ENCODE measurements at places on chromosomes 7 and 10.

GRCh38 chr10:100341953-100342626 is 4.9 kb upstream of the SCD start:
- DNase-seq: peak; percentile 88

- DNase-seq: no peak
Observed at GRCh38 chr7:8084836-8085235, 116.2 kb downstream of the GLCCI1 start.

- no peak for DNase-seq
Observed at GRCh38 chr7:130426564-130426963, 14.3 kb downstream of the CEP41 start.

GRCh38 chr7:150479023-150479716 is 28.7 kb downstream of the GIMAP8 start:
- DNase-seq: peak; percentile 42

- DNase-seq: no peak
Observed at GRCh38 chr7:19202599-19202998, 57.4 kb upstream of the FERD3L start.

GRCh38 chr7:141220263-141220880 is 146.5 kb downstream of the TMEM178B start:
- DNase-seq: no peak

DNA sequence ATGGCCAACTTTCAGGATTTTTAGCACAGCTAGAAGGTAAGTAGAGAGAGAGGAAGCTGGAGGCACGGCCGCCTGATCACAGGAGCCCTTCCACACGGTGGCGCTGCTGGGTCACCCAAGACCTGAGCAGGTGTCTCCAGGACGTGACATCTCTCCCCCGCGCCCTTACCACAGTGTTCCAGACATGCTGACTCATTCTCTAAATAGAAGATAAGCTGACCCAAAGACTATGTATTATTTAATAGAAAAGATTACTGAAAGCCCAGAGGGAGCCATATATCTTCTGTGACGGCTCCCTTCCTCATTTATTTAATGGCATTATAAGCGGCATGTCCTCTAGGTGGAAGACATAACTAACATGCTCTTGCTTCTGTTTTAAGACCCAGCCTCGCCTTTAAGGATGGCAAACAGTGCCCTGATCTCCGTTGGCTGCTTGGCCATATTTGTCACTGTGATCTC is 26.0 kb upstream of the MALSU1 start:
- DNase-seq: peak; percentile 86

DNA sequence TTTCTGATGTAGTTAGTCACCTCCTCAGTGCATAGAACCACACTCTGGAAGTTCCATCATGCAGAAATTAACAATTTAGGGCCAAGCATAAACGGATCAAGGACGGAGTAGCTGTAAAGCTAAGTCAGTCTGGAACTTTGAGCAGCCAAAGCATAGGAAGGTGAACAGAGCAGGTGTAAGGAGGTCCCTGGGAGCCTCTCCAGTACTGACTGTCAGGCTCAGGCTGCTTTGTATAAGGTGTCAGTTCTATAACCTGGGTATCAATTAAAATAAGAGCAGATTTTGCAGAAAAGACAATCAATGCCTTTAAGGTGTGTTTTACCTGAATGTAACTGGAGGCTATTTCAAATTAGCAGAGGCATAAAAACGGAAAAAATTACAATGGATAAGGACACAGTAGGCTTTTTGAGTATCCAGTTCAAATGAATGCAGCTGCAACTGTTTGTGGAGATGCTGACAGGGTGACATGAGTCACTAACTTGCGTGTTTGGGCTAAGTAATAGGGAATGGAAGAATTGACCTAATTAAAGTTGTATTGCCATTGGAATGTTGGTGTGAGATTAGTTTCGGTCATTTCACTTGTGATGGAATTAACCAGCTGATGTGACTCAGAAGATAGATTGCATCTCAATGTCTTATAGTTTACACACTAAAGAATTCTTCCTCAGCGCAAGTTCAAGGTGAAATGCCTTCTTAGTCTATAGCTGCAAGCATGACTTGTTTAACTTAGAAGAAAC is 417.9 kb upstream of the CNTNAP2 start:
- DNase-seq: peak; percentile 1
